CD4-positive, alpha-beta T cell treated with Interleukin-15 for 1 hour (primary cell): ENCODE measurements at places on chromosomes 7 and 10.

DNA sequence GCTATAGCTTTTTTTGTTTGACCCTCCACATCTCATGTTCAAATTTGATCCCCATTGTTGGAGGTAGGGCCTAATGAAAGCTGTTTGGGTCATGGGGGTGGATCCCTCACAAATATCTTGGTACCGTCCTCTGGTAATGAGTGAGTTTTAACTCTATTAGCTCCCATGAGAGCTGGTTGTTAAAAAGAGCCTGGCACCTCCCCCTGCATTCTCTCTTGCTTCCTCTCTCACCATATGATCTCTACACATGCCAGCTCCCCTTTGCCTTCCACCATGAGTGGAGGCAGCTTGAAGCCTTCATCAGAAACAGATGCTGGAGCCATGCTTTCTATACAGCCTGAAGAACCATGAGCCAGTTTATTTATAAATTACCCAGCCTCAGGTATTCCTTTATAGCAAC lies 43.0 kb upstream of the IMMP2L start:
- DNase-seq: no peak

- DNase-seq: no peak
Observed at GRCh38 chr10:131842351-131843088, 58.3 kb upstream of the PPP2R2D start.

- peak; percentile 96 for DNase-seq
Observed at GRCh38 chr7:2403014-2403717, at the start of gene CHST12. Gene CHST12, plus strand, starts transcription at chr7:2403611. Its CDS starts 29,029 bp downstream, at chr7:2432640.

- DNase-seq: no peak
Observed at GRCh38 chr7:103690242-103690974, 244.4 kb upstream of the SLC26A5 start.

- no peak for DNase-seq
Observed at GRCh38 chr10:117662751-117663540, 120.4 kb downstream of the EMX2 start.

GRCh38 chr10:118763202-118763988 lies 8.6 kb upstream of the CACUL1 start:
- no peak for DNase-seq

DNA sequence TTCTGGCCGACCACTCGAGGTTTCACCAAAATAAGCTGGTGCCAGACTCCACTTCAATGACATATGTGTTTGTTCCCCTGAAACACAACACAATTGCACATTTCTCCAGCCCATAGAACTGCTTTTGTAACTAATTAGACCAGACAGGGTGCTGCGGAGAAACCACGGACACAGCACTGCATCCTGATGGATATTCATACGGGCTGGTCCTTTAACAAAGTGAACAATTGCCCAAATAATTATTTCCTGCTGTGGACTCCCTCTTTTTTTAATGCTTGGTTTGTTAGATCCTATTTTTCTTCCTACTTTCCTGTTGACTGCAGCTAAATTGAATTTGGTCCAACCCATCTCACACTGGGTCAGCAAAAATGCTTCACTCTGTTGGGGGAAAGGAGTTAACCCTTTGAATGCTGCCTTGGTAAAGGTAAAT lies 198.6 kb upstream of the BMPER start:
- no peak for DNase-seq

- DNase-seq: no peak
Observed at GRCh38 chr10:20200758-20201157, 384.5 kb downstream of the PLXDC2 start.

GRCh38 chr7:70237831-70238575 lies 639.7 kb downstream of the AUTS2 start:
- peak; percentile 20 for DNase-seq

DNA sequence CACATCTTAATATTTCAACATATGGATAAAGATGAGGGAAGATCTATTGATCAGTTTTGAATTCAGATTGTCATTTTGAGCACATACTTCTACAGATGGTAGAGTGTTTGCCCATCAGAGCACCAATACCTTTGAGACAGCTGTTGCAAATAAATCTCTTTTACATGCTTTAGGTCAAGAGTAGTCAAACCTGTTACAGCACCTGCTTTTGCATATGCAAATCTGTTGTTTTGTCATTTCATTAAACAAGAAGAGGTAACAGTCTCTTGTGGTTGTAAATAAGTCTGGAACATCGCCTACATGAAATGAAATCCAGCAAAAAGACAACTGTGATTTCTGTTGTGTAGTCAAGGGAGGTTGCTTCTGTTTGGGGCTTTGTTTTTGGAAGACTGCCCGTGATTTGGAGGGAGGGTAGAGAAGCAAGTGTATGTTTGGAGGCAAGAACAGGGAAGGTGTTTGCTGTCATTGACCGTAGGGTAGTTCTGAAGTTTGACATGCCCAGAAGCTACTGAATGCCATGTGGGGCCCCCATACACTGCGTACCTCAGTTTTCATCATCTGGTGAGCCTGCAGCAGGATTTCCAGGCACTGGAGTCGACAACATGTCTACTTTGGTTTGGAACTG lies 233.6 kb upstream of the PPP1R3A start:
- no peak for DNase-seq
